GM13976 (cell line): ENCODE measurements at places on chromosomes 12 and 14.

DNA sequence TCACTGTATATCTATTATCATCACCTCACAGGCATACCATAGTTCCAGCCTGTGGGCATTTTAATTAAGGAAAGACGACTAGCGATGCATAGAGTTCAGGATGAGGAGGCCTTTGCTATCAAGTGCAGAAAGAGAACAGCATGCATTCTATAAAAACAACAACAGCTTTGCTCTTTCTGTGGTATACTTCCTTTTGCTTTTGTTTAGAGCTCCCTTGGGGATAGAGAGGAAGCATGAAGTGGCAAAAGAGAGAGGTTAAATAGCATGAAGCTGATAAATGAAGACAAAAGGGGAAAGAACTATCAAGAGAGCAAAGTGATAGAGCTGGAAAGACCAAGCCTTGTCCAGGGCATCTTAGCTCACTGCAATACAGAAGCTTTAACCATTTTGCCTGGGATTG is 23.5 kb downstream of the IFNG-AS1 start:
- no peak for DNase-seq

- no peak for DNase-seq
These were observed 6.4 kb upstream of the MRPL42 start for GRCh38 chr12:93460902-93461301.

DNA sequence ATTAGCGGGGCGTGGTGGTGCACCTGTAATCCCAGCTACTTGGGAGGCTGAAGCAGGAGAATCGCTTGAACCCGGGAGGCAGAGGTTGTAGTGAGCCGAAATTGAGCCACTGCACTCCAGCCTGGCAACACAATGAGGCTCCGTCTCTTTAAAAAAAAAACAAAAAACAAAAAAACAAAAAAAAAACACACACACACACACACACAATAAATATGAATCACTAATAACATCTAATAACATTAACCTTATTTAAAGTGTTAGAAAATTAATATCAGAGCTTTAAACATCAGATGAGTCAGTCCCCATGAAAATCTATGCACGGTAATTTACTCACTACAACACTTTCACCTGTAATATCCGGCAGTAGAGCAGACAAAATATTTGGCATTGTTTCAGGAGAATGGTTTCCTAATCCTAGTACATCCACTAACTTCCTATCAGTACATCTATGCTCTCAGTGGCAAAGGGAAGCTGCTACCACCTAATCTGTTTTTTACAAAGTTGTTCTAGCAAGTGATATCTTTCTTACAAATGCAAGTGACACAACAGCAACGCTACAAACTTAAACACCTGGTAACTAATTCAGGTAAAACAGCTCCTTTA is 36.2 kb downstream of the MED13L start:
- no peak for DNase-seq

GRCh38 chr12:102462386-102462785 is 18.0 kb downstream of the IGF1 start:
- no peak for DNase-seq

DNA sequence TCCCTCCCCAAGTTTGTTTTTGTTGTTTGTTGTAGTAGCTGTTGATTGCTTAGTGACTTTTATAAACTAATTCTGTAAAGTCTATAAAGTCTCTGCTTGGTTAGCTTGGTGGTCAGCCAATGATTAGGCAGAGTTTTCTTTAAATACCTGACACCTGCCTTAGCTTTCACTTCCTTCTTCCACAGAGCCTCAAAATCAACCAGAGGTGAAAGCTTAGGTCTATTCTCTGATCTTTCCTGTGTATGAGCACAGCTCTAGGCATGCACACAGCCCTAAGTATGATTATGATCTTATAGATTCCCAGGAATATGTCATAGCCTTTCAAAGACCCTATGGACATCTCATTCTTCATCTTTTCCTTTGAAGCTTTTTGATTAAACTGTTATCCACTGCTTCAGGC is 514.7 kb downstream of the AACS start:
- no peak for DNase-seq
